ENCODE measurements at places on chromosomes 6 and 20. TPM values are rescaled to one million over a fixed set of nuclear protein-coding genes. Genes with fewer than 3 reads are reported as not detected.

The SLC35B3 gene
- 13.2 TPM for total RNA-seq

The EPPIN gene
- total RNA-seq, result not detected

The MPIG6B gene
- total RNA-seq, result not detected

The NKX2-2 gene
- total RNA-seq, result not detected

The KIF25 gene
- not detected for total RNA-seq

The DST gene
- total RNA-seq, result 1.7 TPM

The JPH2 gene
- not detected for total RNA-seq

The RAET1L gene
- not detected for total RNA-seq

The DDO gene
- not detected for total RNA-seq

The C20orf141 gene
- total RNA-seq, result not detected

The DZANK1 gene
- total RNA-seq, result 3.1 TPM

The BTN1A1 gene
- total RNA-seq, result 0.09 TPM

The MUC22 gene
- not detected for total RNA-seq

The ADGB gene
- 0.35 TPM for total RNA-seq

The WFDC12 gene
- total RNA-seq, result not detected

The ADAM33 gene
- not detected for total RNA-seq

Data from CD8-positive, alpha-beta memory T cell (primary cell).